Activated naive CD4-positive, alpha-beta T cell treated with anti-CD3 and anti-CD28 coated beads, Interleukin-2, amount 50 U/mL, for 16 hours (primary cell): ENCODE measurements at places on chromosomes 2 and 18.

GRCh38 chr2:181376442-181376841 is 80.7 kb upstream of the ITGA4 start:
- no peak for DNase-seq

GRCh38 chr18:903701-904100 is 970 bp upstream of the ADCYAP1 start:
- DNase-seq: peak; percentile 39

DNA sequence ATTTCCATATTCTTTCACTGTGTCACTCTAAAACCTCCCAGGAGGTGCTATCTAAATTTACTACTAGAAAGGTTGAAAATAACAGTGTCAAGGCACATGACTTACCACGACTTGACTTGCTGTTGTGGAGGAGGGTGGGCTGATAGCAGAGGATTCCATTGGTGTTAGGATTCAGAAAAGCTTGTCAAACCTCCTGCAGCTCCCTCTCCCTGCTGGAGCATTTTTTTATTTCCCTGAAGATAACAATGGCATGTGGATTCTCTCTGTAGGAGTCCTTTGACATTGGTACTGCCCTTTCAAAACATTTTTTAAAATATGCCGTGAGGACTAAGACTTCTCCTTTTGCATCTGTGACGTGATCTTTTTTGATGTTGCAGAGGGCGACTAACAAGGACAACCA is 696.9 kb upstream of the GYPC start:
- no peak for DNase-seq

- DNase-seq: no peak
Observed at GRCh38 chr2:83068714-83069113, 1390.4 kb downstream of the SUCLG1 start.

DNA sequence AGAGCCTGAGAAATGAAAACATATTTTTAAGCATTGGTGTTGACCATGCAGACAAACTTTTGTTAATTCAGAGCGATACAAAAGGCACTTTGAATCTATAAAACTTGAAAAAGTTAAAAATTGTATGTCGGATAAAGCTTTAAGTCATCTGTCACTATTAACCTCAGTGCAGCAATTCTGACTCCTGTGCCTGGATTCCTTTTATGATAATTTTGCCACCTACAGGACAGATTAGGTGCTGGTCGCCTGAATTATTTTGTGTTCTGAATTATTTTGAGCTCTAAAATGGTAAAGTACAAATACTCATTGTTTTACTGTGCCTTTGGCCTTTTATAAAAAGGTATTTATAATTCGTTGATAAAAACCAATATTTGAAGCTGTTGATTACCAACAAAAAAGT is 19.4 kb upstream of the RNF138 start:
- no peak for DNase-seq

DNA sequence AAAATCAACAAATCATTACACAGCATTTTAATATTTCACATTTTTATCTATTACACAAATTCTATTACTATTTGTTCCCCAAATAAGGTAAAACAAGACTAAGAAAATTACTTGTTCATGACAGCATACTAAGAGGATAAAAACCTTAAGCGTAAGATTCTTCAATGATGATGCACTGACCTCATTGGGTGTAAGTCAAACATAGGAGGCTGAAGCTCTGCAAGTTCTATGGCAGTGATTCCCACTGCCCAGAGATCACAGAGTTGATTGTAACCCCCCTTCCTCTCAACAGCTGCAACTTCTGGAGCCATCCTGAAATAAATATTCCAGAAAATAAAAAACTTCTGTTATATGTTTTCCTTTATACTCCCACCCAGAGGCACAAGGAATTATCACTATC is 82.2 kb upstream of the CDKL4 start:
- no peak for DNase-seq
